ENCODE measurements at places on chromosomes 5 and 9. TPM values are rescaled to one million over a fixed set of nuclear protein-coding genes. Genes with fewer than 3 reads are reported as not detected.

DNA sequence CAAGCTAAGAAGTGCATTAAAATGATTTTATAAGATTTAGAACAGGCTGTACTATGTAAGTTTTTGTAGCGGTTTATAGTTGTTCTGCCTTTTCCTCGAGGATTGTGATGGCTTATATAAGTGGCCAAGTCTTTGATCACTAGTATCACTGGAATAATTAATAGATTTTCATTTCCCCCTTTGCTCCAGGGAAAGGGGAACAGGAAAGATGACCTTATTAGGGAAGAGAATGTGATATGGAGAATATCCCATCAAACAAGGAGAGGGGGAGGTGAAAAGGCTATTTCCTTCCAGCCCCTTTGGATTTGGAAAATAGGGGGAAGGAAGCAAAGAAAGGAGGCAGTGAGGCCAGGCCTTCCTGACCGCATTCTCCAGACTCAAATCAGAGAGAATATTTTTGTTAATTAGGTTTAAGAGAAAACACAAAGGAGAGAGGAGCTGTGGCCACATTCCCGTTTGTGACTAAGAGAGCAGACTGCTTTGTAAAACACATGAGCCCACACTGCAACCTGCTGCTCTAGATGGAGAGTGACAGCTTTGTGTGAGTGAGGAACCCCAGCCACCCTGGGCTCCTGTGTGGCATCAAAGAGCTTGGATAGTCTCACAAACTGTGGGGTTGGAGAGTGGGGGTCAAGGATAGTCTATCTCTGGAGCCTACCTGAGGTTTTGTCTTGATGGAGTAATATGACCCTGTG is 359.5 kb downstream of the DTWD2 start:
- DNase-seq, result no peak

C5orf52 gene
- polyA plus RNA-seq, result not detected

DNA sequence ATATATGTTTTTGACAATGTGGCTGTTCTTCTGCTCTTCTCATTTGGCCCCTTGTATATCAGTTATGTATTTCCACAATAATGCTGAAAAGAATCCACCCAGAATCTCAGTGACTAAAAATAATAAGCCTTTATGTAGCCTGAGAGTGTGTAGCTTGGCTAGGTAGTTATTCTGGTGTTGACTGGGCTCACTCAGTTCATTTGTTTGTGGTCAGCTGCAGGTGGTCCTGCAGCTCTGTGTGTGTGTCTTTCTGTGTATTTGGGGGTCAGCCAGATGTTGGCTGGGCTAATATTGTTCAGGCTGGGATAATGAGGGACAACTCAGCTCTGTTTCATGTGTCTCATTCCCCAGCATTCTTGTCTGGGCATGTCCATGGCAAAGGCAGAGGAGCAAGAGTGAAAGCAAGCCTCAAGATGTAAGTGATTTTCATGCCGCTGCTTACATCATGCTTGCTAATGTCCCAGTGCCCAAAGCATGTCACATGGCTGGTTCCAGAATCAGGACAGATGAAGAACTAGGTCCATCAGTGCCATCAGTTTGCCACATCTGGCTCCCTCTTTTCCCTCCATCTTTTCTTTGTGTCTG is 162.8 kb downstream of the KCTD16 start:
- no peak for DNase-seq

SPINK1 gene
- polyA plus RNA-seq, result 36.1 TPM

SLC4A9 gene
- polyA plus RNA-seq, result 28.6 TPM
